Immature natural killer cell (primary cell): ENCODE measurements at places on chromosomes 2 and 18. TPM values are rescaled to one million over a fixed set of nuclear protein-coding genes. Genes with fewer than 3 reads are reported as not detected.

DNA sequence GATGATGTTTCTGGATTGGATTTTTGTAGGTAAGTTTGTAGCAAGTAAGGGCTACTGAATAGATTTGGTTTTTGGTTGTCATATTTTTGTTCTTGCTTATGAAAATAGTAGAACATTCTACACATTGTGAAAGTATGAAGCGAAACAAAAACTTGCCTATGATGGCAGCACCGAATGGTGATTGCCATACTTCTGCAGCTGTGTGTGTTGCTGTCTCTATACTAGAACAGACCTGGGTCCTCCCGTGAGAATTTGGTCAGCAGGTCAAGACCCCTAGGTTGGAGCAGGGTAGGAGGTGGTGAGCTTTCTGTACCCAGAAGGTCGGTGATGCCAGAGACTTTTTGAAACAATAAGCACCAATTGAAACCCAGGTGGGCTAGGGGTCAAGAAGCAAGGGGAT is 322.6 kb downstream of the PRKCE start:
- no peak for DNase-seq

Gene FOSL2
- 28.7 TPM for polyA plus RNA-seq

DNA sequence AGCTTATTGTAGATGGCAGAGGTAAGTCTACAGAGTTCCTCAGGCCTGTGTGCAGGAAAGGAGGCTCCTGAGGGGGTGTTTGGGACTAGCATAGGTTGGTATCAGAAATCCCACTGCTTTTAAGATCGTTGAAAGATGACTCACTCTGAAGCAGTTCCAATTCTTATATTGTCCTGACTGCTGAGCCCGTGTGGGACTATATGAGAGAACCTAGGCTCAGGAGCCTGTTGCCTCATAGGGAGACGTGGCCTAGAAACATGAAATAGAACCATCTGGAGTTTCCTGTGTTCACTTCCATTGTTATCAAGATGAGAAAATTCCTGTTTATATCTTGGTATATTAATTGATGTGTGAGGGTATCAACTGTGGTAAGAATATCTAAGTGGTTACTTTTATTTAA is 5.7 kb downstream of the CCT7 start:
- no peak for DNase-seq

GRCh38 chr2:106192752-106193689 is 1.1 kb downstream of the UXS1 start:
- peak; percentile 27 for DNase-seq

DNA sequence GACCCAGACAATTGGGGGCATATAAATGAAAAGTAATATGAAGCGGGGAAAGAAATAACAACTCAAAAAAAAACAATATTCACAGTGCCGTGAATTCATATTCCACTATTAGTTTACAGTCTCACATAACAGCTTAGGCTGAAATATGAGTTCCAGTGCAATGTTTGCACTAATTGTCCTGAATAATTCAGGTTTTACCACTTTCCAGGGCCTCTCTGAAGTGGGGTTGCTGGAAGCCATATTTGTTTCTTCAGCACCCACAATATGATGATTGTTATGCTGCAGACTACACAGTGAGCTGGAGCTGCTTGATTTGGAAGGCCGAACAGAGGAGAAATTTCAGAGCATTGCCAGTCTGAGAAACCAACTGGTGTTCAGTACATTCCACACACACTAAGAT is 894.5 kb upstream of the ACVR2A start:
- DNase-seq: no peak

DNA sequence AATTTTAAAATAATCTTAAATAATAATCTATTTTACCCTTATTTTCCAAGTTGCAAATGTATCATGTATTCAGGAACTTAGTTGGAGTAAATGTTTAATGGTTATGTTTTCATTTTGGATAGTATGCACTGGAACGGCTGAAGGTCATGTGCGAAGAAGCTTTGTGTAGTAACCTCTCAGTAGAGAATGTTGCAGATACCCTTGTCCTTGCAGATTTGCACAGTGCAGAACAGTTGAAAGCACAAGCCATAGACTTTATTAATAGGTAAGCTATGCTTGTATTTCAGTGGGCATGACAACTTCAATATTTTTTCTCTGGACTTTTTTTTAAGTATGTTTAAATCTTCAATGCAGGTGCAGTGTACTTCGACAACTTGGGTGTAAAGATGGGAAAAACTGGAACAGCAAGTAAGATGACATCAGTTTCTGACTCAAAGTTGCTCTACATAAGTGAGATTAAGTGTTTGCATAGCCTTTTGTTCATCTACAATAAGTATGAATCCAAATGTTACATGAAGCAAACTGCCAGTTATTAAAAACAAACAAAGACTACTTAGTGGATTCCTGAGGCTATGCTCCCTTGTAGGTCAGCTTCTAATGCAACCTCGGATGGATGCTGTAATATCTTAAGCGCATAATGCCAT is 63.1 kb downstream of the SPOPL start:
- DNase-seq: no peak

GRCh38 chr18:51028201-51028805 is 1.7 kb upstream of the SMAD4 start:
- no peak for DNase-seq

DNA sequence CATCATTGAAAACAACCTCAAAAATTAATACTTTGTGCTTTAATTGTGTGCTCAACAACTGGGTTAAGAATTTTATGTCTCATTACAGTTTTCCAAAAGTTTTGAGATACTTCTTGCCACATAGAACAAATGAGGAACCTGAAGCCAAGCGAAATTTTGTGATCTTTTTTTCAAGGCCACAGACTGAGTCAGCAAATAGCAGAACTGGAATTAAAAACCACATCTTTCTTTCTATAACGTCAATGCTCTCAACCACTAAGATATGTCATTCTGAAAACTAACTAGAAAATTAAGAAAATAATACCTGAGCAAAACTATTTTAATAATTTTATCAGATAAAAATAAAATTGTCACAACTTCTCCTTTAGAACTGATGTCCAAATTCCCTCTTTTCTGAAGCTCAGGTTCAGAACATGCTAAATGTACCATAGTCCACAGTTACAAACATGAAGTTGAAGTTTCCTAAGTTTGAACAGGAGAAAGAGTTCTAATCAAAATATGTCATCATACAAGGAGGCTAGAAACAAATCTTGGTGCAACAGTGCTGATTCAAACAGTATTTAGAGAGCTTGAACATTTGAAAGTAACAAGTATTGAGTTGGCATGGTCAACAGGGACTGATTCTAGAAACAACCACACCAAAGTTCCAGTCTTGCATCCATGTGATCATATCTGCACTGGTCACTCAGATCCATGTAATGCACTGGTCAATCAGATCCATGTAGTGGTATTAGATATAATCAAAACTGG is 27.6 kb upstream of the CALCRL start:
- no peak for DNase-seq

Gene NPHP1
- not detected for polyA plus RNA-seq

Gene RUFY4
- not detected for polyA plus RNA-seq

GRCh38 chr2:20985062-20985461 is 58.8 kb downstream of the APOB start:
- DNase-seq: no peak

GRCh38 chr18:4267641-4268040 is 187.5 kb downstream of the DLGAP1 start:
- DNase-seq: no peak

DNA sequence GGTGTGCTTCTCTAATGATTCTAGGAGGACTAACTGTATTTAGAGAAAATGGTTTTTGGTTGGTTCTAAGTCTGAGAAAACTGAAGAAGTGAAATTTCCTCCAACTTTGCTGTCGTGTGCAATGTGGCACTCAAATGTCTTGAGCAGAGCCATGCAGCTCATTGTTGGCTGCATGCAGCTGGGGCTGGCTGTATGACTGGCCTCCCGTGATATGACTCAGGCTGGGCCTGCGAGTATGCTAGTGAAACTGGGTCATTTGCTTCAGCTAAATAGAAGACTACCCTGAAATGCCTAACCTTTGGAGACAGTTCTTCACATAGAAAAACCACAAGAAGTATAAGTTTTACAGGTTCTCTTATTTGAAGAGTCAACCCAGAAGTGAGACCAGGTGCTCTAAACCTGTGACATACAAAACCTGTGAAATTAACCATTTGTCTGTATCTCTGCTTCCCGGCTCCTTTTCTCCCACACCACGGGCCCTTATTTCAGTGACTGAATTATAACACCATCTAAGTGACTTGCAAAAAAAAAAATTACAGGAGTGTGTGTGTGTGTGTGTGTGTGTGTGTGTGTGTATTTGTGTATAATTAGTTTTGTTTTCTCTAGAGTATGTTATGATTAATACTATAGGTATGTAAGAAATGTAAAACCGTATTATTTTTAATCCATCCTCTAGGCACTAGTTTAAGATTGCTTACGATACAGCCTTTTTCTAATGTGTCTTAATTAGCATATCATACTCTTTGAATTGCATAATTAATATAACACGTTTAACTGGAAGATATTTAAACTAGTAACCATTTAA is 15.9 kb downstream of the POLI start:
- DNase-seq: peak; percentile 24

Gene ZCCHC2
- 1.6 TPM for polyA plus RNA-seq

DNA sequence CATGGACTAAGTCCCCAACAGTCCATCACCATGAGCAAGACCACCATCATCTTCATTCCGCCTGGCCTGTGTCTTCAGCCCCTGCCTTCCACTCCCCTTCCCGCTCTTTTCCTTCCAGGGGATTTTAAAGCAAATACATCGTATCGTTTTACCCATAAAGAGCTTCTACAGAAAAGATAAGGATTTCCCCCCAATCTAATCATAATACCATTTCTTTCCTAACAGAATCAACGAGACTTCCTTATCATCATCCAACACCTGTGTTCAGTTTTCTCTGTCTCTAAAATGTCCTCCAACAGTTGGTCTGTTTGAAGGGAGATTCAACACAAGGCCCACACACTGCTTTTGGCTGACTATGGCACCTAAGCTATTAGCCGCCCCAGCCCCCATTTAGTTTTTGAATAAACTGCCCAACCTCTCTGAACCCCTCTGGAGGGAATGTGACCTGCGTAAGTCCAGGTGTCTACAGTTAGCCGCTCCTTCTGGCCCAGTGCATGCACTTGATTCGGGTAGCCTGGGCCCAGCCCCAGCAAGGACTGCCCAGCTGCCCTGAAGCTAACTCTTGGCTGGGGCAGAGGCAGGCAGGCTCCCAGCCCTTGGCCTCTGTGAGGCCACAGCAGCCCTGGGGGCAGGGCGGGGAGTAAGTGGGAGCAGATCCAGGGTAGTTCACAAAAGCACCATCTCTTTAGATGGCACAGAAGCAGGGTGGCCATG is 25.3 kb upstream of the SEMA4C start:
- no peak for DNase-seq

- no peak for DNase-seq
These were observed 97.6 kb downstream of the NDUFA10 start for GRCh38 chr2:239927424-239927981.

Gene RAB17
- not detected for polyA plus RNA-seq

Gene SLC19A3
- not detected for polyA plus RNA-seq

Gene PKDCC
- not detected for polyA plus RNA-seq
